ENCODE measurements at places on chromosomes 12 and 14. TPM values are rescaled to one million over a fixed set of nuclear protein-coding genes. Genes with fewer than 3 reads are reported as not detected.

GRCh38 chr14:69683971-69684370 lies 72.6 kb downstream of the SUSD6 start:
- DNase-seq, result no peak
- H3K36me3 ChIP-seq, result no peaks in the 10 kb centered on the region
- H3K4me3 ChIP-seq, result no peak overlapping the region
- no peak overlapping the region for H3K27ac ChIP-seq
- peaks cover 33% of the 10 kb centered on the region for H3K4me1 ChIP-seq

Gene RD3L
- not detected for total RNA-seq

Gene KLRF1
- 1.1 TPM for total RNA-seq

Gene SEC23A
- 78.9 TPM for total RNA-seq

- H3K4me1 ChIP-seq, result no peaks in the 10 kb centered on the region
- no peak overlapping the region for H3K27ac ChIP-seq
- H3K27me3 ChIP-seq, result peaks cover 3% of the 10 kb centered on the region
- H3K4me3 ChIP-seq, result no peak overlapping the region
- H3K36me3 ChIP-seq, result no peaks in the 10 kb centered on the region
- DNase-seq, result no peak
Measured at GRCh38 chr14:31536201-31536960, 24.8 kb upstream of the NUBPL start.

DNA sequence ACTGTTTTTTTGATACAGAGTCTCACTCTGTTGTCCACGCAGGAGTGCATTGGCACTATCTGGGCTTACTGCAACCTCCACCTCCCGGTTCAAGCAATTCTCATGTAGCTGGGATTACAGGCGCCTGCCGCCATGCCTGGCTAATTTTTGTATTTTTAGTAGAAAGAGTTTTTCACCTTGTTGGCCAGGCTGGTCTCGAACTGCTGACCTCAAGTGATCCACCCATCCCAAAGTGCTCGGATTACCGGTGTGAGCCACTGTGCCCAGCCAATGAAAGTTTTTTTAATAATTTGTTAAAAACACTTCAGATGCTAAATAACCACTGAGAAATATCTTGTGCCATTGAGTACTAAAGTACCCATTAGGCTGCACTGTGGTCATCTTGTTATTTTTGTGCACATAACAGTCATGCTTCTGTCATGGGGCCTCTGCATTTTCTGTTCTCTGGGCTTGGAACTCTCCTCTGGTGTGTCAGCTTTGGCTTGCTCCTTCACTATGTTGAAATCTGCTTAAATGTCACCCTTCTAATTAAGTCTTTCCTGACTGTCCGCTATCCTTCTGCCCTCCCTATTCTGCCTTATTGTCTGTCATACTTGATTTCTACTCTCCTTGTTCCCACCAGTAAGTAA lies 105.1 kb downstream of the KTN1 start:
- H3K4me1 ChIP-seq, result peaks cover 7% of the 10 kb centered on the region
- H3K27ac ChIP-seq, result no peak overlapping the region
- no peak overlapping the region for H3K4me3 ChIP-seq
- H3K27me3 ChIP-seq, result no peaks in the 10 kb centered on the region
- peaks cover 42% of the 10 kb centered on the region for H3K36me3 ChIP-seq
- no peak for DNase-seq

DNA sequence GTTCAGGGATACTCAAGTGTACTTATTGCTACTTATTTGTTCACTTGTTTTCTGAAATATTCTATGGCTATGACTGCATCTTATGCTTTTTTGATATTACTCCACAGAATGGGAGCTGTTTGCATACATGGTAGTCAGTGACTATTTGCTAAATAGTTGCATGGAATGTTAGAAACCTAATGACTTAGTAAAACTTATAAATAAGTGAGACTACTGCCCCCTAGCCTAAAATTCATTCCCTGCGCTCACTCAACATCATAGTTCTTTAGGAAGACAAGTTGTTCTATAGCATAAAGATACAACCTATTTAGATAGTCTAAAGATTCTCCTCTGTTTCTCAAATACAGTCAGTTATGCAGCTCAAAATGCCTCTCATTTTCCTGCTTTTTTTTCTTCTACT lies 305.5 kb downstream of the CEP128 start:
- no peak for DNase-seq
- no peak overlapping the region for H3K27ac ChIP-seq
- no peaks in the 10 kb centered on the region for H3K36me3 ChIP-seq
- no peaks in the 10 kb centered on the region for H3K4me1 ChIP-seq

Data from lung (tissue), 17 donors.